ENCODE measurements at places on chromosomes 5 and 9.

DNA sequence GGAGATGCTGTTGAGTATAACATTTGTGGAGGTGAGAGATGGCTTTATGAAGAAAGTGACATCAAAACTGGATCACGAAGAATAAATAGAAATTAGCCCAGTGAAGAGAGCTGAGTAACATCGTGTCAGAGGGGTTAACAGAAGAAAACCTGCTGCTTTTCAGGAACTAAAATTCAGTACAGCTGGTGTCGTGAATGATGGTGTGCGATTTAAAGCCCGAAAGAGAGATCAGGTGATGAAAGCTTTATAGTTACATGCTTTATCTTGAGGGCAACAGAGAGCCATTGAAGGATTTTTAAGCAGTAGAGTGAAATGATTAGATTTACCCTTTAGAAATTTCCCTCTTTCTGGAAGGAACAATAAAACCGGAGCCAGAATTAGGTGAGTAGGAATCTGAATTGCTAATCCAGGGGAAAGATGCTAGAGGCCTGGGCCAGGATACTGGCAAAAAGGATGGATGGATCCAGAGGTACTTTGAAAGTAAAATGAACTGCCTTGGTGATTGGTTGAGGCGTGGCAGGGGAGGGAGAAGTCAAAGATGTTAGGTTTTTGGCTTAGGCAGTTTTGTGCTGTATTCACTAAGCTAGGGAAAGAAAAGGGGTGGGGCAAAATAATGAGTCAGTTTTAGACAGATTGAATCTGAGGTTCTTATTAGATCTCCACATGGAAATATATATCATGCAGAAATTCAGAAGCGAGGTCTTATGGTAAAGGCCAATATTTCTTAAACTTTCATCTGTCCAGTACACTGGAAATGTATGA lies 3.4 kb downstream of the LRRC70 start:
- no peak for DNase-seq

- no peak for DNase-seq
Measured at GRCh38 chr5:39475881-39476842, 51.4 kb upstream of the DAB2 start.

- DNase-seq = no peak
Measured at GRCh38 chr9:114849450-114849849, 43.6 kb upstream of the TNFSF15 start.

- DNase-seq = no peak
Measured at GRCh38 chr9:33375238-33375840, 27.0 kb downstream of the AQP7 start.

DNA sequence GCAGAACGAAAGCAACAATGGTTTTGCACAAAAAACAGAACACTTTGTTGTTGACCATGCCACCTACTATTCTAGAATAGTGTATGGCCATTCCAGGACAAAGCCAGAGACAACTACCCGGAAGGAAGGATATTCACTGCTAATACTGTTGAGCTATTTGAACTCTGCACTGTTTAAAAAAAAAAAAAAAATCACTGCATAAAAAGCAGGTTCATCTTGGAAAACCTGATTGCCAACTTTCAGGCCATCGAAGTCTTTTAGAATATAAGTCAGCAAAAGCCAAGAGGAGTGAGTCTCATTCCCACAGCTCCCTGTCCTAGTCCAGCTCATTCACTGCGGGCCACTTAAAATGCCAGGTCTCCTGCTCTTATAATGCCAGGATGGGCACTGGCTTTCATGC lies 4.0 kb downstream of the ENC1 start:
- no peak for DNase-seq

DNA sequence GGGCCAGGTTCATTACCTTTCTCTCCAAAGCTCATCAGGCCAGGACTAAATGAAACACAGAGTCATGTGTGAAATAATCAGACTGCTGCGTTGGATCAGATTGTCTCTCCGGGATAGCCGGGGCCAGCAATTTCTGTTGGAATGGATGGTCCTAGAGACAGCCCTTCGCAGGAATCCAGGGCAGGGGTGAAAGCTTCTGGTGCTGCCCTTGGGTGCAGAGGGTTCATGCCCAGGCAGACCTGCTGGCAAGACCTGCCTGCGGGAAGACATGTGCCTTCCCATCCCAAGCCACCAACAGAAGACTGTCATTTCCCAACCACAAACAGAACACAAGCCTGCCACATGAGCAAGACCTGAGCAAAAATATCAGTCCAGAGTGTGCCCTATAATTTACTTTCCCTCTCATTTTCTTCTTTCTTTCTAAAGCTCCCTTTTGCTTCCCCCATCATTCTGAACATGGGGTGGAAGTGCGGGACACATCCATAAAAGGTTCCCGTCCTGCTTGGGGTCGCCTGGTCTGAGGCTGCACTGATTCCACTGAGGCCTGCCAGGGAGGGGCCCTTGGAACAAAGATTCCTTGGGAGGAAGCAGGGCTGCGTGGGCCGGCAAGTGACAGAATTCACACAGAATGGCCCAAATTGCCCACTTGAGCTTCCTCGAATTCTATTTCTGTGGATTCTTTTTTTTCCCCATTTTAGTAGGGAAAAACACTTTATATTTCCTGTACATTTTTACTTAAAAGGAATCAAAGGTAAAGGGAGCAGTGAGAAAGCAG lies 57.3 kb downstream of the UBE2QL1 start:
- DNase-seq = no peak

DNA sequence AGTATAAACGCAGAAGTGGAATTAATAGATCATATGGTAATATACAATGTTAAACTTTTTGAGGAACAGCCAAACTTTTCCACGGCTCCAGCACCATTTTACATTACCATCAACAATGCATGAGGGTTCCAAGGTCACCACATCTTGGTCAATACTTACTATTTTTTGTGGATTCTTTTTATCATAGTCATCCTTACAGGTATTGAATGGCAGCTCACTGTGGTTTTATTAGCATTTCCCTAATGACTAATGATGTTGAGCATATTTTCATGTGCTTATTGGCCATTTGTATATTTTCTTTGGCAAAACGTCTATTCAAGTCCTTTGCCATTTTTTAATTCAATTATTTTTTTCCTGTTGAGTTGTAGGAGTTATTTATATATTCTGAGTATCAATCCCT lies 14.1 kb upstream of the RAPGEF6 start:
- no peak for DNase-seq

DNA sequence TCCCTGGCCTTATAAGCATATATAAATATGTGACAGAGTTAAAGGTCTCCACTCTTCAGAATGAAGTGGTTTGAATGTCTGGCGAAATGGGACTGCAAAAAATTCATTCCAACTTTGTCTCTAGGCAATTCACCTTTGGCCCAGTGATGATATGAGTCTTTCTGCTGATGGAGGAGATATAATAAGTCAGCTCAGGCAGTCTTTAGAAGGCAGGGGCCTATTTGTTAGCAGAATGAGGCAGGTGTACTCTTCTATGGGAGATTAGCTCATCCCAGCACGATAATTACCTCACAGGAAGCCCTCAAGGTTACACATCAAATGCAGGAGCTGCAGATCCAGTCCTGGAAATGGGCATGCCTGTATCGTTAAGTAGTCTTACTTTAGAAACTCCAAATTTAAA lies 300.5 kb downstream of the NR2F1-AS1 start:
- no peak for DNase-seq

- no peak for DNase-seq
Measured at GRCh38 chr5:96113170-96113939, 151.7 kb upstream of the ELL2 start.

Data from activated CD4-positive, CD25-positive, alpha-beta regulatory T cell (primary cell).